ENCODE measurements at places on chromosomes 6 and 20. TPM values are rescaled to one million over a fixed set of nuclear protein-coding genes. Genes with fewer than 3 reads are reported as not detected.

DNA sequence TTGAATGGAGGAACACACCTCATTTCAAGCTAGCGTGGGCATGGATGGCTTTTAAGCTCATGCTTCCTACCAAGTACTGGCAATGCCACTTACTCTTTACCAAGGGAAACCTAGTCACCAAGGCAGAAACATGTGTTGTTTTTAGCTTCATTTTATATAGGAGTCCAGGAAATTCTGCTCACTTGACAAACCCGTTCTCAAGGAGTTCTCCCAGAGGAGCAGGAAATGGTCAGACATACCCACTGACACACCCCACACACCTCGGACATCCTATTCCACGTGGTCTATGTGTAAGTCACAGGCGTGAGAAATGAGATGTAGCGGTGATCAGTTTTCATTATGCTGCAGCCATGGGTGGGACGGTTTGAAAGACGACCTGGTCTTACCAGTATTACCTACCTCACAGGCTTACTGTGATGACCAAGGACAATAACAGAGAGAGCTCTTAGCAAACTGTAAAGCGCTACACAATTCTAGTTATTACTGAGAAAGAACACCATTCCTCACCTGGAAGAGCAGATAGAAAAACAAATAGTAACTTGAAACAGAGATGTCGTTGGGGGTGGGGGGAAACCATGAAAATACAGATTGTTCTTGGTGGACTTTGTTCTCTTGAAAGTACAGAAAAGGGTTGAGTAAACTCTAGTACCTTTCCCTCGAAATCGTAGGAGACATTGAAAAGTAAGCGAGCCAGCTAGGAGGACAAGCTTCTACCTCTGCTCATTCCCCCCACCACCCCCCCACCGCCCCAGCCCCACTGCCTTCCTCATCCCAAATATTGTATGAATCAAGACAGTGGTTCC, 1.7 kb downstream of the CNKSR3 start:
- DNase-seq, result no peak
- H3K36me3 ChIP-seq, result no peaks in the 10 kb centered on the region
- no peak overlapping the region for H3K27ac ChIP-seq
- peaks cover 17% of the 10 kb centered on the region for H3K4me1 ChIP-seq
- peaks cover 50% of the 10 kb centered on the region for H3K27me3 ChIP-seq

DNA sequence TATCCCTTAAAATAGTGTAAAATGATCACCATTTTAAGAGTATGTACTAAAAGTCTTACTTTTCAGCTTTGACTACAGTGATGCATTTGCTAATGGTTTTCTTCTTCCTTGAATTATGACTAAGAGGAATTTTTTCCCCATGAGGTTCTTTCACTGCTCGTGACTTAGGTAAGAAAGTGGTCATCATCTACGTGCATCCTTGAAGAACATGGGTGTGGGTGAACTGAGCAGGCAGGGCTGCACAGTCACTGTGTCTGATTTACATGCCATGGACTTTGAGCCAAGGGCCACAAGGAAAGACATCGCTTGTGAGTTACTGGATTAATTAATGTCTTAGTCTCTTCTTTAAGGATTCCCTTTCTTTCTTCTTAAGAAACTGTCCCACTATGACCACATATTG, 33.3 kb downstream of the NQO2 start:
- no peak overlapping the region for H3K27ac ChIP-seq
- H3K27me3 ChIP-seq, result peaks cover 4% of the 10 kb centered on the region
- no peaks in the 10 kb centered on the region for H3K36me3 ChIP-seq
- DNase-seq, result no peak
- H3K4me1 ChIP-seq, result peaks cover 3% of the 10 kb centered on the region
- H3K4me3 ChIP-seq, result no peak overlapping the region

MMP24 gene
- not detected for total RNA-seq

DNA sequence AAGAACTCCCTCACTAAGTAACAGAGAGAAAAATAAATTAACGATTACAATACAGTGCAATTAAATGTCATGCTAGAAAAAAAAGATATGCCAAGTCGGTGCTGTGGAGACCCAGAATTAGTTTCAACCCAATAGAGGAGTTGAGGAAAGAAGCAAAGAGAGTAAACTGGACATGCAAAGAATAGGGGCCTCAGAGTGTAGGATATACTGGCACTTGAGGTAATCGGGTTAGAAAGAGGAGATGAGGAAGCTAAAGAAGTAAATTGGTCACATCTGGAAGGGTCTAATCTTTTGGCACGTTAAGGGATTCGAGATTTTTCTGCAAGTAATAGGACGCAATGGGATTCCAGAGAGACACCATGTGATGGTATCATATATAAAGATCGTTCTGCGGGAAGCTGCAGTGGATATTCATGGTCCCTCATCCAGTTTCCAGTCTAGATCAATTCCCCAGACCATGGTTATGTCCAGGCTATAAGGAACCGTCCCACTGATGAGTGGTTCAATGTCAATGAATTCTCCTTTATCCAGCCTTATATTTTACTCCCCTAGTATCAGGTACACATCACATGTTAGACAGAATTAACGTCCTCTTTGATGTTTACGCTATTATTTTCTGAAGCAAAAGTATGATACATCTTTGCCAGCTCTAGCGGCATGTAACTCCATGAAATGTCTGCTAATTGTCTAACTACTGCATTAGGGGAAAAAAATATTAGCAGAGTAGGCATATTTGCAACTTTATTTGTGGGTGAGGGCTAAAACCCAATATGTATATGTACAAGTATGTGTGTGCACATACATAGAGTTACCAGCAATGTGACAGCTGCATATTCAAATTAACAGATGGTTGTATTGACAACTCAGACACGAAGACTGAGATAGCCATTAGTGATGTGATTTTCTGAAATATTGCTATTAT, 1.1 kb upstream of the TBC1D32 start:
- no peak for DNase-seq
- peaks cover 36% of the 10 kb centered on the region for H3K4me1 ChIP-seq

FAXC gene
- not detected for total RNA-seq

BTBD3 gene
- 0.86 TPM for total RNA-seq

DNA sequence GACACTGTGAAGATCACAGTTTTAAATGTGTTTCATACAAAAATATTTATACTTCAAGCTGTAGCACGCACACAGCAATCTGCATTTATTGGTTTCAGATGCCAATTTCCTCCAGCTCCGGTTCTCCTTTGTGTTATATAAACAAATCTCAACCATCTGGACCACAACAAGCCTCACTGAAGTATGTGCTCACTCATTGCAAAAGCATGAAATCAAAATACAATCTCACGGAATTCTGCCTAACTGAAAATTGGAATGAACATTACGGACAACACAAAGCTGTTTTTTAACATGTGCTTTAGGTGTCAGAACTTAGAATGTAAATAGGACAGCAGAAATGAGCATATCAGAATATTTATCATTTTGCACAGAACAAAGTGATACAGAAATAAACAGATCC, 38.0 kb downstream of the RCAN2 start:
- H3K27ac ChIP-seq, result no peak overlapping the region
- H3K4me1 ChIP-seq, result no peaks in the 10 kb centered on the region
- peaks cover 19% of the 10 kb centered on the region for H3K27me3 ChIP-seq
- peaks cover 4% of the 10 kb centered on the region for H3K36me3 ChIP-seq

RNASET2 gene
- total RNA-seq, result 75.2 TPM

KCNK17 gene
- total RNA-seq, result not detected

DNA sequence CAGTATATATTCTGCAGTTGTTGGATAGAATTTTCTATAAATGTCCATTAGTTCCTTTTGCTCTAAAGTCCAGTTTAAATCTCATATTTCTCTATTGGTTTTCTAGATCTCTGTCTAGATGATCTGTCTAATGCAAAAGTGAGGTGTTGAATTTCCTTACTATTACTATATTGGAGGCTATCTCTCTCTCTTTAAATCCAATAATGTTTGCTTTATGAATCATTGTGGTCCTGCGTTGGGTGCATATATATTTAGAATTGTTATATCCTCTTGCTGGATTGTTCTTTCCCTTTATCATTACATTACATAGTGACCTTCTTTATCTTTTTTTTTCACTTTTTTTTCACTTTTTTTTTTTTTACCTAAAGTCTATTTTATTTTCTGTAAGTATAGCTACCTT, 208.5 kb upstream of the ASCC3 start:
- H3K36me3 ChIP-seq, result peaks cover 12% of the 10 kb centered on the region
- DNase-seq, result no peak
- H3K4me1 ChIP-seq, result no peaks in the 10 kb centered on the region
- no peak overlapping the region for H3K4me3 ChIP-seq
- H3K27me3 ChIP-seq, result no peaks in the 10 kb centered on the region
- no peak overlapping the region for H3K27ac ChIP-seq

DNA sequence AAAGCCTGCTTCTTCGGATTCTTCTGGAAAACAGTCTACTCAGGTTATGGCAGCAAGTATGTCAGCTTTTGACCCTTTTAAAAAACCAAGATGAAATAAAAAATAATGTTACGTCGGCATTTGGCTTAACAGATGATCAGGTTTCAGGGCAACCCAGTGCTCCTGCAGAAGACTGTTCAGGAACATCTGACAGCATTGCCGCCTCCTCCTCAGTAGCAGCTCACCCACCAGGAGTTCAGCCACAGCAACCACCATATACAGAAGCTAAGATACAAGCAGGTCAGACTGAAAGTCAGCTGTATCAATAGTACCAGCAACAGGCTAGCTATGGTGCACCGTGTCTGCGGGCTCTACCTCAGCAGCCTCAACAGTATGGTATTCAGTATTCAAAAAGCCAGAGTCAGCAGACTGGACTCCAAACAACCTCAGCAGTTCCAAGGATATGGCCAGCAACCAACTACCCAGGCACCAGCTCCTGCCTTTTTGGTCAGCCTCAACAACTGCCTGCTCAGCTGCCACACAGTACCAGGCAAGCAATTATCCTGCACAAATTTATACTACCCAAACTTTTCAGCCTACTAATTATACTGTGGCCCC, 51.9 kb downstream of the BTBD9 start:
- H3K4me3 ChIP-seq, result no peak overlapping the region
- no peaks in the 10 kb centered on the region for H3K27me3 ChIP-seq
- no peaks in the 10 kb centered on the region for H3K4me1 ChIP-seq
- no peak overlapping the region for H3K27ac ChIP-seq
- no peak for DNase-seq

GRCh38 chr6:162260027-162260426, 467.5 kb downstream of the PRKN start:
- DNase-seq, result no peak
- no peaks in the 10 kb centered on the region for H3K4me1 ChIP-seq
- no peaks in the 10 kb centered on the region for H3K27me3 ChIP-seq
- H3K27ac ChIP-seq, result no peak overlapping the region

PRRT1 gene
- total RNA-seq, result 5.6 TPM

DNA sequence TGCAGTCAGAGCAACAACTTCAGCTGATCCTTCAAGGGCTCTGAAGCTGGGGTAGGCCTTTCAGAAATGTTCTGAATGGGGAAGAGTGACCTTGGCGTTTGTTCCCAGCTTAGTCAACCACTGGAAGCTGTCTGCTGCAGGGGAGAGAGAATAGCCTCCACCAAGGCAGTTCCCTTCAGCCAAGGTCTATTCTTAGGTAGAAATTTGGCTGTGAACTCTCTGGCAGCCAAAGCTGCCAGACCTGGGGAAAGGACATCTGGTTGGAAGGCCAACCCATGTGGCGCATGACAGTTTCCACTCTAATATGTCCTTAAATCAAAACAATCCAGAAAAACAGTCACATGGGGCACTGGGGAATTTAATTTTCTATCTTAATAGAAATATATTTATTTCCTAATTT, 60.1 kb downstream of the FBXO5 start:
- DNase-seq, result no peak
- no peaks in the 10 kb centered on the region for H3K4me1 ChIP-seq
- H3K27me3 ChIP-seq, result peaks cover 17% of the 10 kb centered on the region
- no peaks in the 10 kb centered on the region for H3K36me3 ChIP-seq

DNA sequence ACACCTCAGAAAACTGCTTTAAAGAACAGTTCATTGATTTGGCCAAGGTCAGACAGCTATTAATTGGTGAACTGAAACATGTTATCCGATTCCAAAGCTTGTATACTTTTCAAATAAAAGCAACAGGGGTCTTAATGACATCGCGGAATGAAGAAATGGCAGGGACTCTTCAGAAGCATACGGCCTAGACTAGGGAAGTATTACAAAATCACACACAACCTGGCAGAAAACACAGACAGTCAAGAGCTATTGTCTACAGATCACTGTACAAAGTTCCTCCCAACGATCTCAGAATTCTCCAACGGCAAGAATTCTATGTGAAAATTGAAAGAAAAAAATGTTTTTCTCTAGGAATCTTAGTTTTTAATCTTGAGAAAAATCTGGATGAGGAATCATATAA, 105.5 kb downstream of the PTPRK start:
- no peak overlapping the region for H3K4me3 ChIP-seq
- no peaks in the 10 kb centered on the region for H3K4me1 ChIP-seq
- H3K27ac ChIP-seq, result no peak overlapping the region
- no peaks in the 10 kb centered on the region for H3K27me3 ChIP-seq
- no peak for DNase-seq

COL19A1 gene
- 2.1 TPM for total RNA-seq

- H3K27ac ChIP-seq, result no peak overlapping the region
- peaks cover 37% of the 10 kb centered on the region for H3K27me3 ChIP-seq
- no peaks in the 10 kb centered on the region for H3K36me3 ChIP-seq
These were observed 25.8 kb upstream of the NRSN1 start for GRCh38 chr6:24100024-24100769.

MYL9 gene
- total RNA-seq, result not detected

DNA sequence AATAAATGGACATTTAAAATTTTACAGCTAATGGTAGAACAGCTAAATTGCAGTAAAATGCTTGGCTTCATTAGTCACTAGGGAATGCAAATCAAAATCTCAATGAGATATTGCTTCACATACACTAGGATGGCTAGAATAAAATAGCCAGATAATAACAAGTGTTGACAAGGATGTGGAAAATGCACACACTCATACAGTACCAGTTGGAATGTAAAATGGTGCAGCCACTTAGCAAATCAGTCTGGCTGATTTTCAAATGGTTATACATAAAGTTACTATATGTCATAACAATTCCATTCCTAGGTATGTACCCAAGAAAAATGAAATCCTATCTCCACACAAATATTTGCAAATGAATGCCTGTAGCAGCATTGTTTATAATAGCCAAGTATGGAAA, 452.1 kb downstream of the HDGFL1 start:
- H3K27me3 ChIP-seq, result no peaks in the 10 kb centered on the region
- no peaks in the 10 kb centered on the region for H3K36me3 ChIP-seq
- H3K4me1 ChIP-seq, result no peaks in the 10 kb centered on the region
- no peak overlapping the region for H3K4me3 ChIP-seq

ARFGEF3 gene
- not detected for total RNA-seq

DNA sequence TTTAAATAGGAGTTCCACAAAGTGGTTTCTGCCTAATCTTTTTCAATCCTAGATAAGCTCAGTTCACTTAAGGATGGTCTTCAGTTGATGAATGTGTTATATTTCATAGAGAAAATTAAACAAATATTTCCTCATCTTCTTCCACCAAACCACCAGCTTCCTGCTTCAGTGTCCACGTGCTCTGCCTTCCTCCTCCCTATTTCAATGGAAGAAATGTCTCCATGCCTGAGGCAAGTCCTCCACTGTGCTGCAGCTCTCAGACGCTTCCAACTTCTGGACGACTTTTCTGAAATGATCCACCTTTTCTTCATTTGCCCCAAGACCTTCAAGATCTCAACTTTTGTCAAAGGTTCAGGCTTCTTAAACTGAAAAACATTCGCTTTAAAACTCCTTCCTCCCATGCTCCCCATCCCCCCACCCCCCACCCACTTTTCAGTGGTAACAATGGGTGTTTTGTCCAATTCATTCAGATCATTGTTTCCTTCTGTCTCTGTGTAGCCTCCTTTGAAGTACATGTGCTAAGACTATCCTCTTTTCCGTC, 25.3 kb upstream of the FABP7 start:
- no peak for DNase-seq
- H3K27ac ChIP-seq, result no peak overlapping the region
- H3K27me3 ChIP-seq, result no peaks in the 10 kb centered on the region

TP53INP2 gene
- 1.7 TPM for total RNA-seq
